ENCODE measurements at places on chromosomes 11 and 22.

DNA sequence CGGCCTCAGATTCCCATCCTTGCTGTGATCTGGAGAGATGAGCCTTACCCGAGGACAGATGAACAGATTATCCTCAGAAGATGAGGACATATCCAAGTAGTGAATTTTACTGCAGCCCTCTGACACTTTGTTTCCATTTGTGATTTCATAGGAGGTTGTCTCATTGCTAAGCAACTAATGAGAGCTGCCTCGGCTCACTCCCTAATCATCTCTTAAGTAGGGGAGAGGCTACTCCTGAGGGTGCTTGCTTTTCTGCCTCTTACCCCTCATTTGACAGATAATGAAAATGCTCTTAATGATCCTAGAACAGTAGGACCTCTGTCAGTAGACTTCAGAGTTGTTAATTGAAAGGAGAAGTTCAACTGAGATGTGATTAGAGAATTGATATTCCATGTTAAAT, 150.9 kb downstream of the TBC1D22A start:
- DNase-seq = no peak

DNA sequence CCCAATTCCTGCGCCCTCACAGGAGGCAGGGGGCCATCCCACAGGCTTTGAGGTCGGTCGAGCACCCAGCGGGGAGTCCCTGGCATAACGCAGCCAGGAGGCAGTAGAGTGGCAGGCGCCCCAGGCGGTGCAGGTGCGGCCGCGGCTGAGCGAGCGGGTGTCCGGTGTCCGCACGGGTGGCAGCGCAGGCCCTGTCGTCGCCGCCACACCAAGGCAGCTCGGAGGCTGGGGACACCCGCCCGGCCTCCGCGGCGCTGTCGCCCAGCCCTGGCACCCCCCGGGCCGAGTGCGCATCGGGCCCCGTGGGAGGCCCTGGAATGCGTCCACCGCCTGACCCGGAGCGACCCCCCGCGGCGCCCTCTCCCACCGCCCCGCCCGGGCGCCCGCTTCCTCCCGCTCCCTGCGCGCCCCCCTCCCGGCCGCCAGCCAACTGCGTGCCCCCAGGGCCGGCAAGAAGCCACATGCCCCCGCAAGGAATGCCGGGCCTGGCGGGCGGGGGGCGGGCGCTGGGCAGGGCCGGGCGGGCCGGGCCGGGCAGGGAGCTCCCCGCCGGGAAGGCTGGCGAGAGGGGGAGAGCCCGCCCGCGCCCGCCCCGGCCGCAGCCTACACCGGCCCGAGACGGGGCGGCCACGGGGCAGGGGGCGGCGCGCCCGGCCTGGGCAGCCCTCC, 33.9 kb downstream of the PRDM11 start:
- no peak for DNase-seq

DNA sequence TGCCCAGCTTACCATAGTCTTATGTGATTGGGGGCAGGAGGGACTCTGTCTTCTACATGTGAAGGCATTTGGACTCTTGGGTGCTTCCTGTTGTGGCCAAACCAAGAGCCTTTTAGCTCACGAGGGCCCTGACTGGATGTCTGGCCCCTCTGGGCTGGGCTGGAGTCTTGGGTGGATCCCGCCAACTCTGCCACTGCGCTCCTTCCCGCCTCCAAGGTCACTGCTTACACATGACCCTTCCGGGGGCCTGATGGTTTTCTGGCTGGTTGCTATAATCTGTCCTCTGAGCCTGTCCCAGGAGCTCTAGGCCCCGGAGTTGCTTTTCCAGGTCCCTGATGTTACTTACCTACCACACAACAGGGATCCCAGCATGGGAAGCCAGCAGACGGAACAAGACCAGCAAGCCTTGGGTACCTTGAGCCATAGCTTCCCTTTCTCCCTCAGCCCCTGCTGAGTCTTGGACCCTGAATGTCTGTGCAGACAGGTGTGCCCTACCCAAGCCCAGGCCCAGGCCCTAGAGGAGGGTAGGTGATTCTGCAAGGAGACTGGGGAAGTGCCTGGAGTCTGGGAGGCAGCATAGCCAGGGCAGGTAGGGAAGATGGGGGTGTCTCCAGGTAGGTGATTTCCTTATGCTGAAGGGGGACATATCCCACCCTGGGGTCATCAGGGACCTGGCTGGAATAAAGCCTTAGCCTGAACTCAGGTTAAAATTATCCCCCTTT, 100.3 kb downstream of the TSPAN18 start:
- no peak for DNase-seq

GRCh38 chr11:28223577-28223976, 115.4 kb downstream of the METTL15 start:
- DNase-seq = peak; percentile 3

GRCh38 chr11:6061475-6061874, 30.9 kb upstream of the OR56A1 start:
- DNase-seq = no peak

DNA sequence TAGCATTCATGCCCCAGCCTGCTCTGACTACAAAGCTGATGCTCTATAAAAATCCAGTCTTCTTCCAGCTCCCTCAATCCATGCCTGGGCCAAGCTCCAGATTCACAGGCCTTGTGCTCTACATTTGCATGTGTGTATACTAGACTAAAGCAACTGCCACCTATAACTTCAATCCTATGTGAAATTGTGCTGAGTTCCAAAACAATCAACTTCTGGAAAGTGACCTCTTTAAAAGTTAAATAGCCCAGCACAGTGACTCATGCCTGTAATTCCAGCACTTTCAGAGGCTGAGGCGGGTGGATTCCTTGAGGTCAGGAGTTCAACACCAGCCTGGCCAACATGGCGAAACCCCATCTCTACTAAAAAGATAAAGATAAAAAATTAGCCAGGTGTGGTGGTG, 114.3 kb upstream of the ZC3H12C start:
- DNase-seq = no peak

- DNase-seq = peak; percentile 94
Measured at GRCh38 chr11:64887757-64888405, 9.5 kb upstream of the EHD1 start.

DNA sequence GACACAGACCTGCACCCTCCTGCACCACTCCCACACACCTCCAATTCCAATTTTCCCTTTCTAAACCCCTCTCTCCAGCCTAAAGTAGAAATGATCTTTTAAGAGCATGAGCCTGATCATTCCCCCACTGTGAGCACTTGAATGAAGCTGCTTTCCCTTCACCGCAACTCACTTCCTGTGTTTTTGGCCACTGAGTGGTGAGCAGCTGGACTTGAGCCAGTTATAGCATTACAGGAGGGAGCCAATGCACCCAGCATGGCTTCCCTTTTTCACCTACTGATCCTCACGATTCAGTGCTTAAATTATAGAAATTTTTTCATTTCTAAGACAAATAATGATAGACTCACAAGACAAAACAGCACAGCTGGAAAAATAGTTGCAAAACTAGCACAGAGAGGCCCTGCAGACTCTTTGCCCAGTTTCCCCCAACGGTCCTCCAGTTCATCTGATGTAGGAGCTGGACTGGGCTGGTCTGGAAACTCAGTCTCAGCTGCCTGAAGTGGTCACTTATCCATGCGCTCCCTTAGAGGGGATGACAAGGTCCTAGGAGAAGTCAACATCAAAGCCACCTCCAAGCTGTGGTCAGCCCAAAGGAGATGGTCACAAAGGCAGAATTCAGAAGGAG, 9.7 kb upstream of the APOL4 start:
- DNase-seq = no peak

GRCh38 chr22:20585639-20586402, 78.4 kb downstream of the MED15 start:
- no peak for DNase-seq

GRCh38 chr11:113519989-113520613, 44.9 kb upstream of the DRD2 start:
- no peak for DNase-seq

DNA sequence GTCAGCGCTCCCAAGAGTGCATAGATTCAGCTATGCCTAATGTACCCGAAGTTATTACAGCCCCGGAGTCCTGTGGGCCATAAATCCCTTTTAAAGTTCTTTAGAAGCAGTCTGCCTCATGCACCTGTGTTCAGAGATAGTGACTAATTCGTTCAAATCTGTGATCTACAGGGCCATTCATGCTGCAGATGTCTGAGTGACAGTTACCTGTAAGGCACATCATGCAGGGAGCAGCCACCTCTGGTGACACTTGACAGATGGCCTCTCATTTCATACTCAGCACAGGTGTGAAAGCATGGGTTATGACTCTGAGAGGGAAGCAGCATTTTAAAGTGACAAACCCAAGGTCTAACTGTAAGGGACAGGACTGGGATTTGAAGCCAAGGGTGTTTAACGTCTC, 2.4 kb upstream of the E2F8 start:
- DNase-seq = no peak

GRCh38 chr11:78800756-78801155, 226.1 kb upstream of the NARS2 start:
- no peak for DNase-seq

DNA sequence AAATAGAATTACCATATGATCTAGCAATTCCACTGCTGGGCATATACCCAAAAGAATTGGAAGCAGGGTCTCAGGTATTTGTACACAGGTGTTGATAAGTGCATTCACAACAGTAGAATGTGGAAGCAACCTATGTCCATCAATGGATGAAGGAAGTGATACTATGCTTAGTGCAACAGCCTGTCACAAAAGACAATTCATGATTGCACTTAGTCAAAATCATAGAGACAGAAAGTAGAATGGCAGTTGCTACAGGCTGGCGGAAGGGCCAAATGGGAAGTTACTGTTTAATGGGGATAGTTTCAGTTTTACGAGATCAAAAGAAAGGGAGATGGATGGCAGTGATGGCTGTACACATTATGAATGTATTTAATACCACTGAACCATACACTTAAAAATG, 42.0 kb downstream of the SGSM3 start:
- DNase-seq = no peak

DNA sequence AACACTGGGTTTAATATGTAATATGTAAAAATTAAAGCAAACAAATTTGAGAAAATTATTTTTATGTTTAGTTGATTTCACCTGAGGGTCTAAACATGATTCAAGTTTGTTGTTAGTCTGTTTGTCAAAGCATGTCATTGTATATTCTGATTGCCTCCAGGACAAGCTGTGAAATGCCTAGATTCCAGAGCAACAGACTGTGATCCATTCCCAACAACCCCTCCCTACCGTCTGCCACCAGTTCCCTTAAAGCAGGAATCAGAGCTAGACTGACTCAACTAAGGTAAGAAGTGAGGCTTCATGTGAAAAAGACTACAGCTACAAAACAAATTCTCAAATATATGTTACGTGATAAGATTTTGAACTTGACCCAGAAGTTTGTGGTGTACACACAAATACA, 304.2 kb downstream of the RAB38 start:
- DNase-seq = no peak

DNA sequence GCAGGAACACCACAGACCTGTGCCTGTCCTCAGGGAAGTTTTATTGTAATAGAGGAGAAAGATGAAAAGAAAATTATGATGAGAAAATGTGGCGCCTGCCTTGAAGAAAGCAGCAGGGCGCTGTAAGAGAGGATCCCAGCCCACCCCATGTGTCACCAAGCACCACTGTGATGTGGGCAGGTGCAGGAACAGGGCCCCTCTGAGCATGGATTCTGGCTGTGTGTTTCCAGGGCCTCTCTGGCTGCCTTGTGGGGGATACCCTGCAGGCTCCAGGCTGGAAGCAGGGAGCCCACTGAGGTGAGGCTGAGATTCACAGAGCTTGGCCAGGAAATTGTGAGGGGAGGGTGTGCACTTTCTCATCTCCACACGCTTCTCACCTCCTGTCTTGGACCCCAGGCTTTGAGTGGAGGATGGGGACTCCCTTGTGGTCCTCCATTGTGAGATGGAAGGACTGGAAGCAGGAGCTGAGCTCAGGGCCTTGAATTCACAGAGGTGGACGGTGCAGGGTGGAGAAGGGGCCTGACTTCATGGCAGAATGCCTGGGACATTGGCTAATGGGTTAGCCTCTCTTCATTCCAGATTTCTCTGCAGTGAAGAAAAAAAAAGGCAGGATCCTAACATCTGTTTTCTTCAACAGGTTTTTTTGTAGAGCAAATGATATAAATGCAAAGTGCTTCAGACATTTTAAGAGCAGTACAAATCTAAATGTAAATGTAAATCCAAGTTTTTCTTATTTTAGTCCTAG, 246.6 kb upstream of the B3GAT1 start:
- DNase-seq = no peak

DNA sequence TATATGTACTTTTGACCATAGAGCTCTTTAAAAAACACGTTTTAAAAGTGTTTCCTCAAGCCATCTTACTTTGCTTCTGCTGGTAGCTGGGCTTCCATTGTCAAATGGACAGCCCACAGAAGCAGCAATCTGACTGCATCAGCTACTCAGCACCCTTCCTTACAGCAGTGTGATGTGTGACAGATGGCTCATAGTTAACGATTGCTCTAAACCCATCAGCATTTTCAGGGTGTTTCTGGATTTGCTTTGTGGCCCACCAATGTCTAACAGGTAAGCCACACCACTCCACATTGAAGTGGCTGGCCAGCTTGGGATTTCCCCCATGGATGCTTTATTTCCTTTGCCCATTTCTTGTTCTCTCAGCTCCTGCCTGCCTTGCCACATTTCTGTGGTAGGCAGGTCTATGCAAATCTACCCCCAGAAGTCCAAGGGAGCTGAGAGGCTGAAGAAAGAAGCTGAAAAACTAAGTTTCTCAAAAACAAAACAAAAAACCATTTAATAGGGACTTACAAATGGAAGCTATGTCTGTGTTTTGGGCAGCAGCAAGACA, 7.3 kb upstream of the FAR1 start:
- DNase-seq = no peak
